CD4-positive, alpha-beta T cell treated with Interferon alpha-2 for 1 hour (primary cell): ENCODE measurements at places on chromosomes 13 and 19.

DNA sequence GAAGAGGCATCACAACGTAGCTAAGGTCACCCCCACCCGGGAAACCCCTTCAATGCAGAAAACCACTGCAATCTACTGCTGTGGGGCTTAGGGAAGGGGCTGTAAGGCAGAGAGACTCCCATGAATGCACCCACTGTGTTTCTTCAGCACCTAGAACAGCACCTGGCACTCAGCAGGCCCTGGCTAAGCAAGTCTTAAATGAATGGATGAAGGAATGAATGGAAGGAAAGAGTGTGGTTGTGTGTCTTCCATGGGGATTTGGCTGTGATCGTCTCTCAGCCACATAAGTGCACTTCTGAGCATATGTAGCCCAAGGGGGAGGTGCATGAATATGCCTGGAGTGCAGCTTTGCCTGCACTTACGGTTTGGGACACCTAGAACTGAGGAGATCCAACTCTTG lies 2.9 kb downstream of the CCDC159 start:
- DNase-seq = no peak

DNA sequence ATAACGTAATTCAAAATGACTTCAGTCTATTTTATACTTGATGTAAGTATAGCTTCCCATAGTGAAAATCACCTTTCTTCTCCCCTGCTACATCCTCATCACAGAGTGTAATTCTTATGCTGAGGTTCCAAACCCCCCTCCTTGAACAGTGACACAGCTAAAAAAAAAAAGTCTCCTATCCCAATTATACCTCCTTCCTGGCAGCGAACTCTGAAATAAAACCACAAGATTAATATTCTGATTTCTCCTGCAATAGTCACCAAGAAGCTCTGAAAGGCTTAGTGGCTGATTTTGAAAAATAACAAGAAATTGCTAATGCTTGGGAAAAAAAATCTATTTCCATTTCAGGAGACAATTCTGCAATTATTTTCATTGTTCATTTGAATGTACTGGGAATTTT lies 36.3 kb downstream of the EFNB2 start:
- no peak for DNase-seq

DNA sequence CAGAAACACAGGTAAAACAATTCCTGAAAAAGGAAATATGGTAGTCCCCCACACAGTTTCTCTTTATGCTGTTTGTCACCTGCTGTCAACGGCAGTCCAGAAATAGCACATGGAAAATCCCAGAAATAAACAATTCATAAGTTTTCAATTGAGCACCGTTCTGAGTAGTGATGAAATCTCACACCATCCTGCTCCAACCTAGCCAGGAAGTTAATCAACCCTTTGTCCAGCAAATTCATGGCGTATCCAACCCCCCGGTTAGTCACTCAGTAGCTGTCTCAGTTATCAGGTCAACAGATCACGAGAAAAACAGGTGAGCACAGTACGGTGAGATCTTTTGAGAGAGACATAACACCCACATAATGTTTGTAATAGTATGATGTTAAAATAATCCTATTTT lies 74.2 kb downstream of the TUBGCP3 start:
- DNase-seq = no peak

GRCh38 chr13:23020246-23020843 lies 160.4 kb upstream of the SGCG start:
- DNase-seq = peak; percentile 7

DNA sequence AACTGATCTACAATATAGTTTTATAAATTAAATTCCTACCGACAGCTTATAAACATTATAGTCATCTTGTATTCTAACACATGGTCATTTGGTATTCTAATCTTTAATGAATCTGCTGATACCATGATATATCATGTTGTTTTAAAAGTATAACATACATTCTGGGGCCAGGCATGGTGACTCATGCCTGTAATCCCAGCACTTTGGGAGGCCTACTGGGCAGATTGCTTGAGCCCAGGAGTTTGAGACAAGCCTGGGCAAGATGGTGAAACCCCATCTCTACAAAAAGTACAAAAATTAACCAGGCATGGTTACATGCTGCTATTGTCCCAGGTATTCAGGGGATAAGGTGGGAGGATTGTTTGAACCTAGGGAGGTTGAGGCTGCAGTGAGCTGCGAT lies 3.1 kb downstream of the ZNF383 start:
- DNase-seq = no peak

DNA sequence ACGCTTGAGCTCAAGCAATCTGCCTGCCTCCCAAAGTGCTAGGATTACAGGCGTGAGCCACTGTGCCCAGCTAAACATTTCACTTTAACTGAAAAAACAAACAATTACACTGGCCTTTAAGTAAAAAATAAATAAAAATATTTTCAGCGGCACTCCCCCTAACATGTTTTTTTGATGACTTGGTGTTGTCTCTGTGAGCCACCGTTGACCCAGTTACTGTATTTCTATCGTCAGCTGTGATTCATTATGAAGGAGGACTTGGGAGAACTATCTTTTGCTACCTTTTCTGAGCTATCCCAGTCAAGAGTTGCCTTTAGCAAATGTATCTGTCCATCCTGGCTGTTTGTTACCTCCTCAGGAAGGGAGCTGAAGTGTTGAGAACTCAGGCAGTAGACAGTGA lies 18.5 kb upstream of the C19orf33 start:
- no peak for DNase-seq

DNA sequence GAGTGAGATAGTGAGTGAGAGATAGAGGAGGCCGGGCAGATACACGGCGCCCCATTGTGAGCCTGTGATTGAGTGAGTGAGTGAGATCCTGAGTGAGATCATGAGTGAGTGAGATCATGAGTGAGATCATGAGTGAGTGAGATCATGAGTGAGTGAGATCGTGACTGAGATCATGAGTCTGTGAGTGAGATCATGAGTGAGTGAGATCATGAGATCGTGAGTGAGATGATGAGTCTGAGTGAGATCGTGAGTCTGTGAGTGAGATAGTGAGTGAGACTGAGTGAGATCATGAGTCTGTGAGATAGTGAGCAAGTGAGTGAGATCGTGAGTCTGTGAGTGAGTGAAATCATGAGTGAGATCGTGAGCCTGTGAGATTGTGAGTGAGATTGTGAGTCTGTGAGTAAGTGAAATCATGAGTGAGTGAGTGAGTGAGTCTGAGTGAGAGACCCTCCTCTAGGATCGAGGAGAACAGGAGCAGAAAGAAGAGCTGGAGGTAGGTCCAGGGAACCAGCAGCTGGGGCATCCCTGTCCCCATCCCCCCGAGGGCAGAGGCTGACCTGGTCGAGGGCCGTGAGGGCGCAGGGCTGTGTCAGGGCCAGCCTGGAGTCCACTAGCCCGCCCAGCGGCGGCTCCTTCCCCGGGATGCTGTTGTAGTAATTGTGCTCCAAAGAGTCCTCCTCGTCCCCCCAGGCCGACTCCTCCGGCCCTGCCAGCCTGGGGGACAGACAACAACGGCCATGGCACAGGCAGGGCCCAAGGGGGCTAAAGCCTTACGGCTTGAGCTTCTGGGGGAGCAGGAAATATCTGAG lies 25.4 kb upstream of the C2CD4C start:
- DNase-seq = no peak

DNA sequence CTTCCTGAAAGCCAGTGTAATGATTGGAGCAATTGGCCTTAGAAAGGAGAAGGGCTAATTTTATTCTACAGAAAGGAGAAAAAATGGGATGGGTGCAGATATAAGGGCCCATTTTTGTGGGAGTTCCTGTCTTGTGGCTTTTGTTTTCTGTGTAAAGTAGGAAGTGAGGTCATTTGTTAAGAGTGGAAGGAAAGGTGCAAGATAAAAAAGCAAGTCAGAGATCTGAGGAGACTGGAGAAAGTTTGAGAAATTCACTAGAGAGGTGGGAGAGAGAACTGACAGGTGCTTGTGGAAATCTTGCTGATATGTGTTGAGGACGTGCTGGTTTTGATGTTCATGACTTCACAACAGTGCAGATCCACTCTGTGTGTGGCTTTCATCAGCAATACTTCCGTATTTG lies 349.4 kb downstream of the DLEU7 start:
- no peak for DNase-seq

GRCh38 chr19:15126131-15126910 lies 19.1 kb downstream of the SYDE1 start:
- DNase-seq = no peak

- no peak for DNase-seq
These were observed 1293.9 kb downstream of the PCDH9 start for GRCh38 chr13:65936249-65936648.

GRCh38 chr13:23427342-23427843 lies 6.1 kb downstream of the SACS start:
- DNase-seq = no peak
